ENCODE measurements at places on chromosomes 5 and 9.

DNA sequence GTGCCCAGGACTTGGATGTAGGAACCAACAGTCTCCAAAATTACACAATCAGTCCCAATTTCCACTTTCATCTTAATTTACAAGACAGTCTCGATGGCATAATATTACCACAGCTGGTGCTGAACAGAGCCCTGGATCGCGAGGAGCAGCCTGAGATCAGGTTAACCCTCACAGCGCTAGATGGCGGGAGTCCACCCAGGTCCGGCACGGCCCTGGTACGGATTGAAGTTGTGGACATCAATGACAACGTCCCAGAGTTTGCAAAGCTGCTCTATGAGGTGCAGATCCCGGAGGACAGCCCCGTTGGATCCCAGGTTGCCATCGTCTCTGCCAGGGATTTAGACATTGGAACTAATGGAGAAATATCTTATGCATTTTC lies 837 bp downstream of the PCDHB2 start:
- no peak for DNase-seq

- no peak for DNase-seq
Observed at GRCh38 chr9:114989600-114990410, 59.4 kb upstream of the TNFSF8 start.

DNA sequence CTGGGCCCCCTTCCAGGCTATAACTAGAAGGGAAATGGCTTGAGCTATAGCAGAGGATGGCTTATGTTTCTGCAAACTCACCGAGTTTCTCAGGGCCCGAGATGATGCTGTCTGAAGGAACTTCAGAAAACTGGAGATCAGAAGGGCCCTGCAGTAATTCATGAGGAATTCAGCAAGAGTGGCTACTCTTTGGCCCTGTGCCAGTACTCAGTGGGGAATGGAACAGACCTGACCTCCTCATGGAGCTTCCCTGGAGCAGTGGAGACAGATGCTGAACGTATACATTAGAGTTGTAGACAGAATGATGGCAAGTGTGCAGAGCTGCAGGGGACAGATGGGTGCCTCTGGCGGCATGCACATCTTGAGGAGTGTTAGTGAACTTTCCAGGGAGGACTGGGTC lies 17.3 kb upstream of the SMIM32 start:
- no peak for DNase-seq

GRCh38 chr9:113958556-113958955 lies 82.4 kb downstream of the ZNF618 start:
- no peak for DNase-seq

GRCh38 chr5:14765587-14765986 lies 101.1 kb downstream of the OTULIN start:
- no peak for DNase-seq

GRCh38 chr5:147530530-147531389 lies 20.9 kb upstream of the DPYSL3 start:
- DNase-seq, result no peak

GRCh38 chr5:8012131-8012977 lies 143.4 kb downstream of the MTRR start:
- DNase-seq, result no peak

DNA sequence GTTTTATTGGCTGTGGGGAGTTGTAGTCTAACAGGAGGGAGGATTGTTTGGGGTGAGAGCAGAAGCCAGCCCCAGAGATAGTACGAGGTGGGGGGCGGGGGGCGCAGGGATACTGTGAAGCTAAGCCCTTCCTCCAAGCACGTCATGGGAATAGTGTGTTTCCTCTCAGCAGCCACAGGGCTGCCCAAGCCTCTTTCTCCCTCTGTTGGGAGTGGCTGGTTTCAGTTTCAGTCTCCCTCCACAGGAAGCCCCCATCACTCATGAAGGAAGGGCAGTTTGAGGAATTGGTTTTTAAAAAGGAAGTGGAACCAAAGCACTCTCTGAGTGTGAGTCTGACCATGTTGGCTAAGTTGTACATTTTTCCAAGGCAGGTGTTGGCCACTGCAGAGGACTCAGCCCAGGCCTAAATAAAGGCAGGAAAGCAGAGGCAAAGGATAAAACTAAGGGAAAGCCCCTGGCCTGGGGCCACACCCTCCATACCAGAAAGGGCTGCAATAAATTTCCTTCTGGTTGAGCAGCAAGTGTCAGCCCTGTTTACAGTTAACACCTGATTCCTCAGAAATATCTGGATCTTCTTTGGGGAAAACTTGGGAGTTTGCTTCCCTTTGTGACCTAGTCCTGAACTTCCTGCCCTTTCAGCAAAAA lies 3.2 kb downstream of the RAB24 start:
- DNase-seq, result peak; percentile 54

DNA sequence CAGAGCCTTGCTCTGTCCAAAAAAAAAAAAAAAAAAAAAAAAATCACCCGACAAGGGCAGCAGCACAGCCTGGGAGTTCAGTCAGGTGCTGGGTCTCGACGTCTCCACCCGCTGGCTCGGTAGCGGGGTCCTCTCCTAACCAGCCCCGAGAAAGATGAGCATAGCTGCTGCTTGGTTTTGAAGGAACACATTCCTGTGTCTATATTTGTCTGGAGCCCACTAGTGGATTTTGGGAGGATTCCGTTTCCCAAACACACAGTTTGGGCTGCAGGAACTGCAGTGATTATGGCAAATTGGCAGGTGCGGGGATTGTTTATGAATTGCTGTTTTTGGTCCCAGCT lies 1.2 kb downstream of the OTULINL start:
- no peak for DNase-seq

GRCh38 chr5:28190011-28190410 lies 1151.6 kb upstream of the CDH9 start:
- DNase-seq, result no peak

GRCh38 chr9:71393005-71393404 lies 271.6 kb upstream of the TRPM3 start:
- no peak for DNase-seq

- no peak for DNase-seq
Observed at GRCh38 chr5:60597572-60598320, 102.2 kb downstream of the DEPDC1B start.

DNA sequence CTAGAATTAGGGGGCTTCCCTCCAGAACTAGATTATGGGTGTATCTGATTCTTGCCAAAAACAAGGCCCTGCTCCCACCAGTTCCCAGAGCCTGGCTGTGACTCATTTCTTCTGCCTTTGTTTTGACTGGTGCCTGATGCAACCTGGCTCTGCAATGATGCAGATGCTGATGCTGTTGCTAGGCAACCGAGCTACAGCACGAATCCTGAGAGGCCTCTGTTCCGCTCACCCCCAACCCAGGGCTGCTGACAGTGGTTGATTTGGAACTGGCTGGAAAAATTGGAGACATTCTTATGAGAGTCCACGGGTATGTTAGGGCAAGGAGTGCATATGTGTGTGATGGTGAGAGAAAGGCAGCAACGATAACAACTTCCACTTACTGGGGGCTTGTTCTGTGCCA lies 100.3 kb downstream of the NSG2 start:
- DNase-seq, result no peak

- no peak for DNase-seq
Observed at GRCh38 chr9:120873512-120873911, 3.5 kb downstream of the PHF19 start.

DNA sequence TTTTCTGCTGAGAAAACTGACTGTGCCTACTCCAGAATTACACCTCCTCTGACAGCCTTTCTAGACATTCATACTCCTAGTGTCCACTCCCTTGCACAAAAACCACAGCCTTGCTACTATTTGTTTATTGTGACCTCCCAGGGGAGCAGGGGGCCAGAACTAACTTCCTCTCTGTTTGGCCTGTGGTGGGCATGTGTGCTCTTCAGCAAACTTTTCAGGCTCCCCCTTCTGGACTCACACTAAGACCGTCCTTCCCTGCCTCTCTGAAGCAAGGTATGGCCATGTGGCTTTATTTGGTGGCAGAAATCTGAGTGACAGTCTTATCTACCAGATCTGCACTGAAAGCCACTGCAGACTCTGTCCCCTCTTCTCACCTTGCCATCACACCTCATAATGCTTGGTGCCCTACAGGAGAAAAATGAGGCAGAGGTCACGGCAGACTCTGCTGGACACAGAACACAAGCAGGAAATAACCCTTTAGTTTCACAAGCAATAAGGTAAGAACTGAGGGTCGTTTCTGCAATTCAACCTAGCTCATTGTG lies 28.2 kb downstream of the LIFR start:
- DNase-seq, result no peak

- DNase-seq, result no peak
Observed at GRCh38 chr9:90000925-90001324, 396.1 kb downstream of the GADD45G start.

- DNase-seq, result no peak
Observed at GRCh38 chr5:166505544-166505943, 1785.9 kb upstream of the WWC1 start.

DNA sequence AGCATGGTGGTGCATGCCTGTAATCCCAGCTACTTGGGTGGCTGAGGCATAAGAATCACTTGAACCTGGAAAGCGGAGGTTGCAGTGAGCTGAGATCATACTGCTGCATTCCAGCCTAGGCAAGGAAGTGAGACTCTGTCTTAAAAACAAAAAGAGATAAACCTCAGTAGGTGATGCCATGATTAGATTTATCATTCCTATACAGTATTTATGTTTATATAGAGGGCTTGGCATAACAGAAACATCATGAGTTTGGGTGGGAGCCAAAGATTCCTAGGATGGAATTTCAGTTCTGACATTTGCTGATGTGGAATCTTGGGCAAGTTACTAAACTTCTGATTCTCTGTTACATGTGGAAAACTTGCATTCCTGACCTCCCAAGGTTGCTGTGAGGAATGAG lies 22.3 kb downstream of the RFK start:
- no peak for DNase-seq

DNA sequence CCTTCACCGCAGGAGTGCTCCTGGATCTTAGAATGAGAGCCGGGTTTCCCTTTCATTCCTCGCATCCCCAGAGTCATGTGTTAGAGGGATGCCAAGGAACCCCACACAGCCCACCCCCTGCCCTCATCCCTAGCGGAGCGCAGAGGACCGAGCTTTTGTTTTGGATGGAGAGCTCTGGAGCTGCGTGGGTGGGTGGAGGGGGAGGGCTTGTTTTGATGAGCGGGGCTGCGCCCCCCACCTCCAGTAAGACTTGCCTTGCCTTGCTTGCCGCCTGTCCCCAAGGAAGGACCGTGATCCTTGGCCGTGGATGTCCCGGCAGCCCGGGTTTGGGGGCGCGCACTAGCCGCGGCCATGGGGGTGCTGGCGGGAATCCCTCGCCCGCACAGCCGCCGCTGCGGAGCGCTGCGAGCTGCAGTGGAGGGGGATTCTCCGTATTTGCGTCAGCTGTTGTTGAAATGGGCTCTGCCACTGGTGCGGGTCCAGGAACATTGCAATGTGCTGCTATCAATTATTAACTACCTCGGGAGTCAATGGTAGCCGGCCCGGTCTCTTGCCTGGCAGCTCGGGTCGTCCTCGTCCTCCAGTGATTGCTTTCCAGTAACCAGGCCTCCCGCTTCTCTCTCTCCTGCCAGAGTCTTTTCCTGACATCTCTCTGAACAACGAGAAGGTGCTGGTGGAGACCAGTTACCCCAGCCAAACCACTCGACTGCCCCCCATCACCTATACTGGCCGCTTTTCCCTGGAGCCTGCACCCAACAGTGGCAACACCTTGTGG lies 1.0 kb downstream of the EGR1 start:
- DNase-seq, result no peak

DNA sequence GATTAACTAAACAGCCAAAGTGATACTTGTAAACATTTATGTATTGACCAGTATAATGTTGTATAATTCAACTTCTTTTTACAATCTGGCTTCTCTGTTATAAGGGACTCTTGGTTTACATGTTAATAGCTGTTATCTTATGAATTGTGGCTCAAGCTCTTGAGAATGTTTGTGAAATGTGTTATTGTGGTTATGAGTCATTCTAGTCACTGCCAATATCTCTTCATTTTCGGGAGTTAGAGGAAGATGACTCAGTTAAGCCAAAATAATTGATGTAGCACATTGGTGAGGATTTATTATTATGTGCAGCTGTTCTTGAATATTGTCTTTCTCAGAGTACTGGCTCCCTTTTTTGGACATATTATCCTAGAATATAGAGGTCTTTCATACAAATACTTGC lies 655.2 kb upstream of the RIOK2 start:
- DNase-seq, result no peak

- DNase-seq, result no peak
Observed at GRCh38 chr5:150111122-150111521, 24.8 kb upstream of the CSF1R start.

DNA sequence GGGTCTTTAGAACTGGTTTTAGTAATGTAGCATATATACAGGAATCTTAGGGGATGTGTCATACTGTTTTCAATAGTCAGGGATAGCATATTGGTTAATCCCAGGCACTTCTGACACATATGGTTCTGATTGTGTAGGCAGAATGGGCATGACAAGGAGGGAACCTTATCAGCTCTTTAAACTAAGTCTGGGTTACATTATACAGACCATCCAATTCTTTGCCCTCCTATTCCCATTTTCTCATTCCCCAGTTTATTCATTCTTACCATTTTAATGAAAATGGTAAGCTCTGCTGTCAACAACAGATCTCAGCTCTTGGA lies 85.1 kb downstream of the NDUFAF2 start:
- no peak for DNase-seq

- no peak for DNase-seq
Observed at GRCh38 chr9:98450496-98450895, 195.0 kb upstream of the TBC1D2 start.

- DNase-seq, result no peak
Observed at GRCh38 chr9:112558978-112559377, 72.4 kb downstream of the KIAA1958 start.

GRCh38 chr9:8390571-8390970 lies 591.0 kb upstream of the DMAC1 start:
- no peak for DNase-seq

DNA sequence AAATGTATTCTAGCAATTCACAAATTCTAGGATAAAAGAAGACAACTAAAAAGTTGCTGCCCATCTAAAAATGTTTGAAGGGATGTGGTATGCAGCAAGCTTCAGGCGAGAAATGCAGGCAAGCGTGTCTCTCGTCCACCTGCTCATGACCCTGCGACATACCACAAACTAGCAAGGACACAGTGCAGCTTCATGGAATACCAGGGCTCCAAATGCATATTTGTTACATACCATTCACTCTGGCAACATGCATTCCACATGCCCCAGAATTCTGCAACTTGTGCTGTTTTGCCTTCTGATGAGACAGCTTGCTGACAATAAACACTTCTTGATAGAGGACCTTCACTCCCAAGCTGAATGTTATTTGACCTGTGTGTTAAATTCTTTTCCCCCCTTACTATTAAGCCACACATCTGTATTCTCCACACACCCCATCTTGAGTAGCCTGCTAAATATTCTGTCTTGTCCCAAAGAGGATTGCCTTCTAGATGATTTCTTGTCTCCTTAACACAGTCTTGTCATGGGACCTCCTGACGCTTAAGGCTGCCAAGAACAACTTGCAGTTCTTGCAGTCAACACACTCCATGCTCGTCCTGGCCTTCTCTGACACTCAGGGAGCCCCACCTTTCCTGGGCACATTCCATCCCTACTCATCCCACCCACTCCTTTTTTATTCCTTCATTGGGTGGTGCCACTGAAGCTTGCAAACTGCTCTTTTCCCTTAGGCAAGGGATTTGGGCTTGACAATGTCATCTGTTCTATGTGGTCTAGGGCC lies 340.5 kb downstream of the PIK3R1 start:
- DNase-seq, result no peak

- no peak for DNase-seq
Observed at GRCh38 chr5:154071799-154072413, 33.1 kb downstream of the MFAP3 start.

- no peak for DNase-seq
Observed at GRCh38 chr9:110278080-110278707, 21.9 kb upstream of the TXN start.

- no peak for DNase-seq
Observed at GRCh38 chr5:105508519-105508918, 1945.9 kb upstream of the NUDT12 start.

- no peak for DNase-seq
Observed at GRCh38 chr9:88266416-88266815, 121.8 kb upstream of the SPIN1 start.
